Endothelial cell (in vitro differentiated cells): ENCODE measurements at places on chromosomes 16 and 17.

- no peak for DNase-seq
Measured at GRCh38 chr16:11306997-11307638, 26.0 kb upstream of the PRM1 start.

DNA sequence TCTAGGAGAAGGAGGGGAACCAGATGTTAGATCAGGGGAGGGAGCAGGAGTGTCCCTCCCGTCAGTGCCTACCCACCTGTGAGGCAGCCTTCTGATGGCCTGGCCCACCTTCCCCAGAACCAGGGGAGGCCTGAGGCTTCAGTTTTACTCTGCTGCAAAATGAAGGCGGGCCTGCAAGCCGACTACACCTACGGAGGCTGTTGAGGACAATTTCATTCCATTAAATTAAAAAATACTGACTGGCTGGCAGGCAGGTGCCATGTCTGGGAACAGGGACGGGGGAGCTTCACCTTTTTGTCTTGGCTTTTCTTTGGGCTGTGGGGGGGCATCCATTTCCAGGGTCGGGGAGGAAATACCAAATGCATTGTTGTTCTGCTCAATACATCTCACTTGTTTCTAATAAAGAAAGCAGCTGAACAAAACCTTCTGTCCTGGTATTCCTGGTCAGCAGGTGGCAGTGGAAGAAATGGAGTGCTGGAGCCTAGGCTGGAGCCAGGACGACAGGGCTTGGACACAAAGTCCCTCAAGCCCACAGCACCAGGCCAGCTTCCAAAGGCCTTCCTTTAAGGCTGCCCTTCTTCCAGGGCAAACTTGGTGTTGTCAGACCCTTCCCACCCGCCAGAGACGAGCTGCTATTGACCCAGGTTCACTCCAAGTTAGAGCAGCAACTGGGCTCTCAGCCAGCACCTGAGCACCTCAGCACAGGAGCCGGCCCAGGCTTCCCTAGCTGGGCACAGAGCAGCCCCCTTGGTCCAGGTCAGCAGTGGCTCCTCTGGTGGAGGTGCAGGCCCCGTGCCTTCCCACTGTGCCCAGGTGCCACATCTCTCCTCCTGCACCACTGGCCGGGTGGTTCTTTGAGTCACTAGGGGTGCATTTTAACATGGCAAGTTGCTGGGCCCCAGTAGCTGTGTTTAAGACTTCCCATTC lies 23.5 kb downstream of the PLCD3 start:
- no peak for DNase-seq

DNA sequence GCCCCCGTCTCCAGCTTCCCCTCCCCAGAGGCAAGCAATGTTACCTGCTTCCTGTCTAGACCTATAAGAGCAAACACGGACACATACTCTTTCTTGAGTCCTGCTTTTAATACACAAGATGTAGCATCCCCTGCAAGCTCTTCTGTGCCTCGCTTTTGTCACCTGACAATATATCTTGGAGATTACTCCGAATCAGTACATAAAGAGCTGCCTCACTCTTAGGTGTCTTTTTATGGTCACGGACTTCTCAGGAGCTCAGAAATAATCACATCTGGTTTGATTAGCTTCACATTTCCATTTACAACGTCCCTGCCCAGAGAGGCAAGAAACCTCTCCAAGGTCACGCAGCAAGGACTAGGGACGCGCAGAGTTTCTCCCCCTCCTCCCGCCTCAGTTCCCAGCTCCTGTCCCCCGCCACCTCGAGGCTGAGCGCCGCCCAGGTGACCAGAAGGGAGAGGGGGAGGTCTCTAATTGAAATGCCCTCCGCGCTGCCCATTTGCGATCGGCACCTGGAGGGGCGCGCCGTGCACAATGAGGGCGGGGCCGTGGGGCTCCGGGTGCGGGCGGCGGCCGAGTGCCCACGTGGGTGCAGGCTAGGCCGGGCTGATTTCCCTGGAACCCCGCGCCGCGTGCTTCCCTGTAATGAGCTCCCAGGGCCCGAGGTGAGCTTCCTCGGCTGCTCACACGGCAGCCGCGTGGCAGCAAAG lies 13.8 kb upstream of the SEZ6 start:
- DNase-seq: no peak

DNA sequence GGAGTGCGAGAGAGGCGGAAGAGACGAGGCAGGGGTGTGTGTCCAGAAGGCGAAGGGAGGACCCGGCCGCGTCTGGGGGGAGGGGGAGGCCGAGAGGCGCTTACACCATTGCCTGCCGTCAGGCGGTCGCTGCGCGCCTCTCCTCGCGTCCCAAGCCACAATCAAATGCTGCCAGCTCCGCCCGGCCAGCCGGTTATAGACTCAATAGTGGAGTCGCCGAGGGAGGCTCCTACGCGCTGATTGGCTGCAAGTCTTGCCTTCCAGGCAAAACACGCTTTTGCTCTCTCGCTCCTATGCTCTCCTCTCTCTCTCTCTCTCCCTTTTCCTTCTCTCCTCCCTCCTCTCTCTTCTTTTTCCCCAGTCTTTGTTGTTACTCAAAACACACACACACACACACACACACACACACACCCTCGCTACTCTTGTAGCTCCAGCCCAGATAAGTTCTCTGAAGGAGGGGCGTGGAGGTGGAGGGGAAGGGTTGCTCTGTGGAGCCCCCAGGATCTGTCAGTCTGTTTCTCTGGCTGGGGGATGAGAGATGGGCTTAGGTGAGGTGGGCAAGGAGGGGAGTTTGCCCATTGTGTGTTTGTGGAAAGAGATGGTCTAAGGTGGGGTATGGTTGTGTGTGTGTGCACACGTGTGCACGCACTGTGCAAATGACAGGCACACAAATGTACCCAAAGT lies at the start of gene DLX3:
DLX3 (minus strand) TSS at position 170 of the 684 bp plus-strand sequence. CDS start 226 bp downstream, outside the sequence.
- peak; percentile 61 for DNase-seq

- DNase-seq: no peak
Measured at GRCh38 chr17:62134397-62134796, 69.3 kb upstream of the MED13 start.
